Activated CD4-positive, alpha-beta memory T cell treated with anti-CD3 and anti-CD28 coated beads for 36 hours (primary cell): ENCODE measurements at places on chromosomes 16 and 17. TPM values are rescaled to one million over a fixed set of nuclear protein-coding genes. Genes with fewer than 3 reads are reported as not detected.
A peak's percentile ranks its signal among the peaks of the same experiment; 100 is the strongest.

The SOCS7 gene
- total RNA-seq: 21.7 TPM

DNA sequence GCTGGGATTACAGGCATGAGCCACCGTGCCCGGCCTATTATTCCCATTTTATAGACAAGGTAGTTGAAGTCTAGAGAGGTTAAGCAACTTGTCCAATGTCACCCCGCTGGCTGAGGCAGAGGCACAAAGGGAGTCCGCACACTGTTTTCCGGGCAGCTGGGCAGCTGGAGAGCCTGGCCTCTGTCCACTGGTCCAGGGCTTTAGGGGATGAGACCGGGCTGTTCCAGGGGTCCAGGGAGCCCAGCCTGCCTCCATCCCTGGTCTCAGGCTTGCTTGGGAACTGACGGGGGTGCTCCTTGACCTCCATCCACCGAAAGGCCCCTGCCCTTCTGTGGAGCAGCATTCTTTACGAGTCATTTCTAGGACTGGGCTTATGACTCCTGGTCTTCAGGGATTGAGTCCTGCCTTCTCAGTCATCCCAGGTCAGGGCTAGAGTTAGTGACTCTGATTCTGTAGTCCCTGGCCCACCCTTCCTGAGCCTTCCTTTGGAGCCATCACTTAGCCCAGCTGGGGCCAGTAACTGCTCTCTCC, 37.5 kb downstream of the SOCS3 start:
- no peak for DNase-seq

- DNase-seq: peak; percentile 70
Observed at GRCh38 chr17:17305281-17305801, 2.2 kb downstream of the NT5M start.

DNA sequence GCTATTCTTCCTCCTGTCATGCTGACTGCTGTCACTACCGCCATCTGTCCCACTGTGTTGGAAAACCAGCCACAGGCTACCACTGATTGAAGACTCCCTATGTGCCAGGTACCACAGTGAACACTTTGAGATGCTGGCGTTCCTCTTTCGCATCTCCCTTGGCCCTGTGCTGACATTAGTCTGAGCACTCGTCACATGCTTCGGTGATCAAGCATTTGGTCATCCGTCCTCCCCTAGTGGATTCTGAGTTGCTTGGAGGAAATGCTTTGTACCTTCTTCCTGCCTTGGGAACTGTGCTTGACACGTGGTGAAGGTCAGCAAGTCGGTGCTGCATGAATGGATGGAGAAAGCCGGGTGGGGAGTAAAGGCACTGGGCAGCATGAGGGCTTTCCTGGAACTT, 260.1 kb downstream of the SNX29 start:
- no peak for DNase-seq
